Hematopoietic multipotent progenitor cell treated with erythropoietin and hydrocortisone succinate and interleukin-3 and kit ligand, for 8 days (in vitro differentiated cells): ENCODE measurements at places on chromosomes 16 and 17.

DNA sequence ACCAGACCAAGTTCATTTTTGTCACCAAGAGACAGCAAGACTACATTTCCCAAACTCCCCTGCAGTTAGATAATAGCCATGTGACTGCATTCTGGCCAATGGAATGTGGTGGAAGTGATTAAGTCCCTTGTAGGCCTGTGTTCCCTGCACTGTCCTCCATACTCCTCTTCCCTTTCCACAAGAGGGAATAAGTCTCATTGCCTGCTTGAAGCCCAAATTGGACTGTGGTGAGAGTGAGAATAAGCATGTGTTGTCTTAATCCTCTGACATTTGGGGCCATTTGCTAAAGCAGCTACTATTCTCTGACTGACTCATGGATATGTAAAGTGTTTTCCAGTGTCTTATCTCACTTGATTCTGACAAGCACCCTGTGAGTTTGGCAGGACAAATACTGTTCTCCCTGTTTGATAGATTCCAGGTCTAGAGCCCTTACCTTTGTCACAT, 20.7 kb downstream of the PIK3R6 start:
- DNase-seq, result peak; percentile 76

DNA sequence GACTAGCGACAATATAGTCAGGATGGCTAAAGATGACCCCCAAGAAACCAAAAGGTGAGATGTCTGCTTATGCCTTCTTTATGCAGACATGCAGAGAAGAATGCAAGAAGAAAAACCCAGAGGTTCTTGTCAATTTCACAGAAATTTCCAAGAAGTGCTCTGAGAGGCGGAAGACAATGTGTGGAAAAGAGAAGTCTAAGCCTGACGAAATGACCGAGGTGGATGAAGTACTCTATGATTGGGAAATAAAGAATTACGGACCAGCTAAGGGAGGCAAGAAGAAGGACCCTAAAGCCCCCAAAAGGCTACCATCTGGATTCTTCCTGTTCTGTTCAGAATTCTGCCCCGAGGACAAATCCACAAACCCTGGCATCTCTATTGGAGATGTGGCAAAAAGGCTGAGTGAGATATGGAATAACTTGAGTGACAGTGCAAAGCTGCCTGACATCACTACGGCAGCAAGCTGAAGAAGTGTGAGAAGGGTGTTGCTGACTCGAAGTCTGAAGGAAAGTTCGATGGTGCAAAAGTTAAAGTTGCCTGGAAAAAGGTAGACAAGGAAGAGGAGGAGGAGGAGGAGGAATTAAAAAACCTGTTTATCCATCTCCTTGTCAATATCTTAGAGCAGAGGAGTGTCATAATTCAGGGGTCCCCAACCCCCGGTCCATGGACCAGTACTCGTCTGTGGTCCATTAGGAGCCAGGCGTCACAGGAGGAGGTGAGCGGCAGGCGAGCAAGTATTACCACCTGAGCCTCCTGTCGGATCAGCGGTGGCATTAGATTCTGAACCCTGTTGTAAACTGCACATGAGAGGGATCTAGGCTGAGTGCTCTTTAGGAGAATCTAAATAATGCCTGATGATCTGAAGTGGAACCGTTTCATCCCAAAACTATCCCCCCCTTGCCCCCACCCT, 25.1 kb upstream of the ADGRG1 start:
- DNase-seq, result peak; percentile 17

DNA sequence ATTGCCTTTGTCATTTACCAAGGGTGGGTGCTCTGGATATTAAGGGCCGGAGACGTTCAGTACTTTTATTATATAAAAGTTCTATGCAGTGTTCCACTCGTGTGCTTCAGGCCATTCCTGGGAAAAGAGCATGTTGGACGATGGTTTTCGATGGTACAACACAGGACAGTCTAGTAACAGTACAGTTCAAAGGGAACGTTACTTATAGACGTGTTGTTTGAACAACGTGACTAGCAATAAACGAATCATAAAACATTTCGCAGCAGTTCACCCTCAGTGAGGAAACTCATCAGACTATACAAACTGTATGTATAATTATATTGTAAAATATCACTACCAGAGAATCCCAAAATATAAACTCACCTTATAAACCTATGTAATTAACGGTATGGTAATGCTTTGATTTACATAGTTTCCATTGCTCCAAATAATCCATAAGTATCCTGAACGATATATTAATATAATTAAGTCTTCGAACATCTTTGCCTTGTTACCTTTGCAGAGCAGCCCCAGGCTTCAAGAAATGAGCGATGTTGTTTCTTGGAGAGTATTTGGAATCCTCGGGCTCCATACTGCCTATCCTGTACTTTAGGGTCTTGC, 589 bp downstream of the NMT1 start:
- no peak for DNase-seq

GRCh38 chr16:74944466-74944865, 40.5 kb downstream of the WDR59 start:
- DNase-seq, result peak; percentile 20

- no peak for DNase-seq
Measured at GRCh38 chr16:73065632-73066330, 17.9 kb upstream of the ZFHX3 start.

DNA sequence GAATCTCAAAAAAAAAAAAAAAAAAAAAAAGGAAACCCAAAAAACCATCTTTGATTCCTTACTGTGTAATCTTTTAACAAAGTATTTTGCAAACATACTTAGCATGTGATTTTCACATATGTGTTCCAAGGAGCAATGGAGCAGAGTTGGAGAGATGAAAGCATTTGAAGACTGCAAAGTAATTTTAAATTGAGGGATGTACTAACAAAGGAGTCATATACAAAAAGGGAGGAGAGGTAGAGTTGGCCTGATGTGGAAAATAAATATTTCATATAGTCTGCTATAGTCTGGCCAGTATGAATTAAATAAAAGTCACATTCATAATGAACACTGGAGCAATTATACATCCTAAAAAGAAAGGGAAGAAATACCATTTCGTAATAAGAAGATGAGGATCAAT, 265.8 kb upstream of the TBX2 start:
- DNase-seq, result no peak

- peak; percentile 76 for DNase-seq
Measured at GRCh38 chr17:42744283-42744805, 496 bp downstream of the EZH1 start.

GRCh38 chr16:65657556-65657955, 535.7 kb upstream of the CDH11 start:
- no peak for DNase-seq

DNA sequence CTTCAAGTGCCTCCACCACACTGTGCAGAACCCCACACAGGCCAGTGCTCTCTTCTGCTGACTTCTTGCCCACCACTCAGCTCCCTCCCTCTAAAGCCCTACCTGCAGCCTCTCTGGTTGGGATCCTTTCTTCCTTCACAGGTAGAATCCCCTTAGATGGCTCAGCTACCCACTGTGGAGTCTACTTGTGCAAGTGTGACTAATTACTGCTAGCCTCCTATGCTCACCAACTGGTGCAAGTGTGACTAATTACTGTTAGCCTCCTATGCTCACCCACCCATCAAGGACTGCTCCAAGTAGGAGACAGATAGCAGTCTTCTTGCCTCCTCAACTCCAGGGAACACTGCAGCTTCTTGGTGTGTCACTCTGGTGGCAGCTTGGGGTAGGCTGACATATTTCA, 43.6 kb downstream of the TEX14 start:
- no peak for DNase-seq

GRCh38 chr16:81632392-81633146, 146.5 kb upstream of the PLCG2 start:
- DNase-seq, result peak; percentile 77

- no peak for DNase-seq
Measured at GRCh38 chr17:69961501-69962145, 113.4 kb upstream of the KCNJ16 start.

GRCh38 chr16:77290451-77291115, 91.4 kb downstream of the SYCE1L start:
- DNase-seq, result no peak

DNA sequence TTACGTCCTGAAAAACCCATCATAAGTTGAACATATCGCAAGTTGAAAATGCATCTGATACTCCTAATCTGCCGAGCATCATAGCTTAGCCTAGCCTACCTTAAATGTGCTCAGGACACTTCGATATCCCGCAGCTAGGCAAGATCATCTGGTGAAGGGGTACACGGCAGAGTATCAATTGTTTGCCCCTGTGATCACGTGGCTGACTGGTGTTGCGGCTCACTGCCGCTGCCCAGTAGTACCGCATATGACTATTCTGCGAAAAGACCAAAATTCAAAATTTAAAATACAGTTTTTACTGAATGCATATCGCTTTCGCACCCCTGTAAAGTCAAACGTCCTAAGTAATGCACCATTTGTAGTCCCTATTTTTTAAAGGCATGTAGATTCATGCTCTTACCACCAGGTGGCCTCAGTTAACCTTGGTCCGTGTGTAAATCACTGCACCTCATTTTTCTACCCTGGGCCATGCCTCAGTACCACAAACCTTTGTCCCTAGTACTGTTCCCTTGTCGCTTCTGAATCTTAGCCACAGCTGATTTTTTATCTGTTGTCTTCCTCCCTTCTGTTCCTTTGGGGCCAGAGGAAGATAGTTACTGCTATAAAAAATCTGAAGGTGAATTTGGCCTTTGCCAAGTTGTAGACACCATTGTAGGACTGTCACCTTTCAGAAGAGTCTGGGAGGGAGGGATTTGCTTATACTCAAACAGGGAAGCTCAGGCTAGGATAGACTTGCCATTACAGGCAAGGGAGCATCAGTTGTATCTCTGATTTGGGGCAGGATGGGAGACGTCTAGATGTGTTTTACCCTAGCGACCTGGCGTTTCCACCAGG, 34.4 kb downstream of the WWP2 start:
- peak; percentile 62 for DNase-seq

DNA sequence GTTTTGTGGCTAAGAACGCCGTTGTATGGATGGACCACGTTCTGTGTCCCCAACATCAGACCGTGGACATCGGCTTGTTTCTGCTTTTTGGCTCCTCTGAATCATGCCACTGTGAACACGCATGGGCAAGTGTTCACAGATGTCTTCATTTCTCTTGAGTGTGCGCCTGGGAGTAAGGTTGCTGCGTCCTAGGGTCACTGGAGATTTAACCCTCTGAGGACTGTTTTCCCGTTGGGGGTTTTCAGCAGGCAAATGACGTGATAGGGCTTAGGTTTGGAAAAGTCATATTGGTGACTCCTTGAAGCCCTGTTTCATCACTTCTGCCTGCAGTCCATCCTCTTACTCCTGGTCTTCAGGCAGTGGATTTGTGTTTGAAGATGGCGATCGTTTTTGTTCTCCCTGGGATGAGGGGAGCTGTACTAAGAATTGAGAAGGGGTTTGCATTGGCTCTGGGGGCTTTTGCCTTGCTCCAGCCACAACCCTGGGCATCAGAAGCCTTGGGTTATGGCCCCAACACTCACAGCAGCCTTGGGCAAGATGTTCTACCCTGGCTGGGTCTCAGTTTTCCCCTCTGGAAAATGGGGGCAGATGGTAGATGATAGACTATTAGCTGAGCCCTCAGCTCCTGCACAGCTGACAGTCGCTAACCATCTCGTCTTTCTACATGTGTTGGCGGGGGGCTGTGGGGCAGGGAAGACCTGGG, 67.2 kb upstream of the CIBAR2 start:
- no peak for DNase-seq

- DNase-seq, result no peak
Measured at GRCh38 chr17:1120596-1121441, 59.0 kb downstream of the ABR start.
